NCI-H524 (cell line): ENCODE measurements at places on chromosomes 12 and 14.

GRCh38 chr12:20055856-20056255, 312.5 kb upstream of the PDE3A start:
- DNase-seq, result no peak

DNA sequence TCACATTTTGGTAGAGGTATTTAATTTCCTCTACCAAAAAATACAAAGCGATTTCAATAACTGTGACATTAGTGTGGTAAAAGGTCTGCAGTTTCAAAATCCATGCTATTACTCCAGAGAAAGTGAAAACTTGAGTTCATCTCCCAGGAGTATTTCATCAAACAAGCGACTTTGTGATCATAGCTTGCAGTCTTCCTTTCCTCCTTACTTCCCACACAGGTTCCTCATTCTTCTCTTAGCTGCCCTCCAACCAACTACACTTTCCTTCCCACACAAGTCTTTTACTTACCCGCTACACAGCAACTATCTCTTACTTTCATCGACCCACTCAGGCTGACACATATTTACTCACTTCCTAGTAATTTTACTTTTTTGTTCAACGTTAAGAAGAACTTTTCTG, 413.4 kb upstream of the USP15 start:
- no peak for DNase-seq

DNA sequence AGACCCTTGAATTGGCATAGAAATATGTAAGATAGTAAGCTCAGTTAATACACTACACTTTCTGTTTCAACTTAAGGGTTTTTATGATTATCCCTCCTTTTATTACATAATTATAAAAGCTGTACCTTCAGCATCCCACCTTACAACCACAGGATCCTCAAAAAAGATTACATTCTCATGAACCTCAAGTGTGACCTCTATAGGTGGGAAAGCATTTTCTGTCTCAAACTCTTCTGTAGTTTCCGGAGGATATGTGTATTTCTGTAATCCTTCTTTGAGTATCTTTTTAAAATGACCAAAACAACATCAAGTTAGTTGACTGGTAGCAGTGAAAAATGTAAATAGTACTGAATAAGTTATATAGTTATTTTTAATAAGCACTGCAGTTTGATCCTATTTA, 75.9 kb downstream of the DNAI7 start:
- peak; percentile 1 for DNase-seq

DNA sequence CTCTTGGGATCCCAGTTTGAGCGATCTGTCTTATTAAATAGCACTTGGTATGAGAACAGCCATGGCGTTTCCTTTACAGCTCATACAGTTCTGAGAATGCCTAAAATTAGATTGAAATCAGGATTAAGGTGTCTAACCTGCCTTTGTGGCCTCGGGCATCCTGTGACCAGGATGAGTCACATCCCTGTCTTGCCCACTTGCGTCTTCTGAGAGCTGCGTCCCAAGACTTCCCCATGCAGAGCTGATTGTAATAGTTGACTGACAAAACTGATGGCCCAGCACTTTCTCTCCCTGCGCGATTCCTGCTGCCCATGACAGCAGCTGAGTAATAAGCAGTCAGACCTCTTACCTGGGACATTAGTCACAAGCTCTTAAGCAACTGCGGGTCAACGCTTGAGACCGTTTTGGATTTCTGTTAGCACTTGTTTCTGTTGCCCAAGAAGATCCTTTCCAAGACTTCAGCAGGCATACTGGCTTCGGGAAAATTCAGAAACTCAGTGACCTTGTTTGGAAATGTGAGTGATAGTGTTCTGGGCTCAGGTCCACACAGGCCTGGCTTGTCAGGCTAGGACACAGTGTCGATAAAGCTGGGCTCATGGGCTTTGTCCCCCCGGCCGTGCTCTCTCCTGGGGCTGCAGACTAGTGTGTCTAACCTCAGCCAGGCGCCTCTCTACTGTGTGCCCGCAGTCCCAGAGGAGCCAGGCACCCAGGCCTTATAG, 169.9 kb upstream of the HIF1A start:
- no peak for DNase-seq

- DNase-seq, result no peak
These were observed 30.6 kb downstream of the PPFIBP1 start for GRCh38 chr12:27554421-27555186.

DNA sequence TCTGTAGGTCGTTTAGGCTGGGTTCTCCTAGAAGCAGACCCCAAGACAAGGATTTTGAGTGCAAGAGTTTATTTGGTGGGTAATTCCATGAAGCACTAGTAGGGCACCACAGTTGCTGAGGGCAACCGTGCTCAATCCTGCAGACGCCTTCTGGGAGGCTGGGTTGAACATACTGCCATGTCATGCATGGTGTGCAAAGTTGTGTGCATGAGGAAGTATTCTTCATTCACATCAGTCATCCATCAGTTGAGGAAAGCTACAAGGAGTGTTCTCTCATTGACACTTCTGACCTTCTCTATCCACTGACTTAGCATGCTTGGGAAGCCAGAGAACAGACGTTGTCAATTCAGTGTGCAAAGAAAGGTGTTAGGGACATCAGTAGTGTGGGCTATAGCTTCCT, 179.2 kb downstream of the PTPN11 start:
- no peak for DNase-seq

DNA sequence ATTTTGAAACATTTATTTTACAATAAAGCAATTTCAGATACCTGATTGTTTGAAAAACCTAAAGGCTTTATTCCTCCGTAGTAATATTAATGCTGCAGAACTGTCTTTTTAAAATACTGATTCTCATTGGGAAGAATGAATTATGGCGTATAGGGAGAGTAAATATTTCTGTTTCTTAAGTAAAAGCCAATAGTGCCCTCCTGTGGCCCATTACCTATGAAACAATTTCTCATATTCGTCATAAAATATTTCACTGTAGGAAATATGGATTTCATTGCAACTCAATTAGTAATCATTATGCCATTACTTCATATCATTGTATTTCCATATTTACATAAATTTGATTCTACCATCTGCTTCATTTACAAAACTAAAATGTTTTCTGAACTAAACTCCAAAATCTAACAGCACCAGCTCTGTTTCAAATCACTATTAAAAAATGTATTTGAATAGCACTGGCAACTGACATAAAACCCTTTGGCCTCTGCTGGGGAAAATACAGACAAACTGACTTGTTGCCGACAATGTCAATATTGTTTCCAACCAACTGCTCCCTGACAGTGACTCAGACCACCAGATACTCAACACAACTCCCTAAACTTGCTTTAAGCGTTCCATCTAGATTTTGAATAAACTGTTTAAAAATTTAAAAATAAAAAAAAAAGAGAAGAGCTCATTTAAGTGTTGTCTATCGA, 290.3 kb downstream of the NAV3 start:
- DNase-seq, result peak; percentile 18

GRCh38 chr12:110844551-110845338, 2.0 kb upstream of the CCDC63 start:
- DNase-seq, result no peak

DNA sequence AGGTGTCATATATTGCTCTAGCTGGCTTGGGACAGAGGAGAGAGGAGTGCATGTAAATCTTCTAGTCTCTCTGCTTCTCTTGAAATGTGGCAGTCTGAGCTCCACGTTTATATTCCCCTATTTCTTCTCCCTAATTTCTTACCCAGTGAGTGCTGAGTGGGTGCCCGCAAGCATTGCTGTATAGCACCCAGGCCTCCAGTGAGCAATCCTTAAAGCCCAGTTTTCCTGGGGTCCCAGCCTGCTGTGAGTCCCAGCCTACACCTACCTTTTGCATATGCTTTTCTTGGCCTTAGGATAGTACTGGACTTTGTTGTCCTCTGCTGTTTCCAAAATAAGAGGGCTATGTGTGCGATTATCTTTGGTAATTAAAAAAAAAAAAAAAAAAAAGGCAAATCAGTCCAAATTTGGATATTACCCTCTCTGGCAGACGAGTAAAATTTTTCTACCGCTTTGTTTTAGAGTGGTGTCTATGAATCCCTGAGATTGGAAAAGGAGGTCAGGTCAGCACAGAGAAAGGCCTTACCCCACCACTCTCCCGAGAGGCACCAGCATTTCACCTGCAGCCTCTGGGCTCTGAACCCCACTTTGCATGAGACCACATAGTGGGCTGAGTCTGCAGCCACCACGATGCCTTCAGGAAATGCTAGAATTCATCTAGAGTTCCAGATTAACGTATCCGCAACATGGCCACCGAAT, 1.1 kb downstream of the MGST1 start:
- no peak for DNase-seq

- no peak for DNase-seq
These were observed 652 bp upstream of the LRCOL1 start for GRCh38 chr12:132610866-132611602.

- DNase-seq, result no peak
These were observed 253.8 kb upstream of the GARIN6 start for GRCh38 chr12:99393763-99394162.

DNA sequence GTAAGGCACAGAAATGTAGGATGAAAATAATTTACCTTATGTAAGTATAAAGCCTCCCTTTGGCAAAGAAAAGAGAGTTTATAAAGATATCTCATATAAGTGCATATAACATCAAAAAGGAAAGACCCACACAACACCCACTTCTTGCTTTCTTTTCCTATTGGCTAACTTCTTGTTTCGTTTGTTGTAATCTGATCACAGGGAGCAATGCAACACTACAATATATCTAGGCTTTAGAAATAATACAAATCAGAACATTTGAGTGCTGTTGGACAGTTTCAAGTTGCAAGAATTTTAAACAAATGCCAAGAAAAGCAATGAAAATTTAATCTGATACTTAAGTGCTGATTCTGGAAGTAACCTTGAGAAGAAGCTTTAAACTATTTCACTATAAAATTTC, 1.3 kb downstream of the FGD6 start:
- DNase-seq, result peak; percentile 30

DNA sequence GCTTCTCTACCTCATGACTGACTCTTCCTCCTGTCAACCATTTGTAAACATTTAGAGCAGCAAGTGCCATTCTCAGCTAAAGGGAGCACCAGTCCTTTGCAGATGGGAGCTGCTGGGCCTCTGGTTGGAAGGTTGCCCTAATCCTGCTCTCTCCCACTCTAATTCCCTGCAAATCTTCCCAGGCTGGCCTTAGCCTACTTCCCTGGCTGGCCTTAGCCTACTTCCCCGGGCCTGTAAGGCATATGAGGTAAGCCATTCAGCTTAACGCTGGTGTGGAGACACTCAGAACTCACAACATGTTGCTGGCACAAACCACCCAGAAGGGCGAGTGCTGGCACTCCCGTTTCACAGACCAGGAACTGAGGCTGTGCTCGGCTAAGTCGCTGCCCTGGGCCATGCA, 69.0 kb downstream of the CPSF2 start:
- no peak for DNase-seq

DNA sequence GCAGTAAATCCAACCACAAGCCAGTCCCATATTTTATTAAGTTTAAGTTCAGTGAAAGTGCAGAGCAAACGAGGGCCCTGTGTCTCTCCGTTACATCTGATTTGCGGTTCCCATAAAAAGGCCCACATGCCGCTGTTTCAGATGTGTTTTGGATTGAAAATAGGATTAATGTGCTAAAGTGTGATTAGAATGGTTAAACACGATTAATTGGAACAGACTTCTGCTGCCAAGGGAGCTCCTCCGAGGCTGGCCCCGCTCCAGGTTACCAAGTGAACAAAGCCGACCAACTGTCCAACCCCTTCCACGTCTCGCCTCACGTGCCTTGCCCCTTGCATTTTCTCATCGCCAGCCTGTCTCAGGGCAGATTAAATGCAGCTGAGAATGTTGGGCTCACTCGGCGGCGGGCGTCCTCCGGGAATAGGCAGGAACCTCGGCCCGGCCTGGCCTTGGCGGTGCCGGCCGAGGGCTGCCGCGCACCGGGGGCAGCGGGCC, 166.5 kb upstream of the GSC start:
- peak; percentile 100 for DNase-seq

DNA sequence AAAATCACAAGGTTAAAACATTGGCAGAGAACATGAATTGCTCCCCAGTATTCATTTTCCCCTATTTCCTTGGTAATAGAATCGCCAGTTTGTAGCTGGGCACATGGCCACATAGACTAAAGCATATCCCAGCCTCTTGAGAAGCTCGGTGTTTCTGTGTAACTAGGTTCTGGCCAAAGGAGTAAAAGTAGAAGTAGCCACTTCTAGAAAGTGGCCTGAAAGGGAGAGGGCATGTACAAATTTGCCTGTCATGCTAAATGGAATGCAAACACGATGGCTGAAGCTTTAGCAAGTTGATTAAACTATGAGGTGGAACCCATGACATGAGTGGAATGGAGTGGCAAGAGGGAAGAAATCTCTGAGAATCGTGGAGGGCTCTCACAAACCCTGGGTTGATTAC, 173.7 kb upstream of the EGLN3 start:
- DNase-seq, result no peak

DNA sequence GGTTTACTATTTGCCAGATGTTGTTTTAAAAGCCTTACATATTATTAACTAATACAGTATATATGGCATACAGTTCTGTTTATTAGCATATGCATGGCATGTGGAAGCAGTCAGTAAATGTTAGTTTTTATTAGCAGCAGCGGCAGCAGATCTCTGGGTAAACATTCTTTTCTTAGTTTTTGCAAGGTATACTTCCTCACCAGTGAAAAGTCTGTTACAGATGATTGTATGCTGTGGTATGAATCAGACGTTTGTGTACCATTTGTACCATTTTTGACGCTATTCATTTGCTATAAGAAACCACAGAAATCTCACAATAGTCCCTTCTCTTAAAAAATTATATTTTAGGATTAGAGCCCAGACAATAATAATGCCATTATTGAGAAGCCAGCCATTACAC, 17.8 kb downstream of the STK38L start:
- DNase-seq, result no peak

DNA sequence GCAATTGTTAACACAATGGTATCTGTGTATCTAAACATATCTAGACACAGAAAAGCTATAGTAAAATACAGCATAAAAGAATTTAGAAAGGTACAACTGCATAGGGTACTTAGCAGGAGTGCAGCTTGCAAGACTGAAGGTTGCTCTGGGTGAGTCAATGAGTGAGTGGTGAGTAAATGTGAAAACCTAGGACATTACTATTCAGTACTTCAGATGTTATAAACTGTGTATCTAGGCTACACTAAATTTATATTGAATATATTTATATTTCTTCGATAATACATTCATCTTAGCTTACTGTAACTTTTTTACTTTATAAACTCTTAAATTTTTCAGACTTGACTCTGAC, 409.0 kb upstream of the DCN start:
- no peak for DNase-seq

GRCh38 chr12:31773867-31774266, 45.0 kb upstream of the AMN1 start:
- DNase-seq, result no peak

GRCh38 chr14:96625426-96625985, 123.3 kb downstream of the PAPOLA start:
- DNase-seq, result peak; percentile 12
